ENCODE measurements at places on chromosomes 4 and X.

- no peak for DNase-seq
Measured at GRCh38 chr4:157293673-157294072, 73.1 kb downstream of the GRIA2 start.

- DNase-seq: no peak
Measured at GRCh38 chr4:68110441-68110840, 19.2 kb downstream of the TMPRSS11F start.

- peak; percentile 51 for DNase-seq
Measured at GRCh38 chrX:40154250-40154852, 56.6 kb upstream of the BCOR start.

GRCh38 chr4:26916195-26916594 lies 55.6 kb downstream of the STIM2 start:
- no peak for DNase-seq

GRCh38 chrX:40100537-40101429 lies 3.0 kb upstream of the BCOR start:
- DNase-seq: no peak

DNA sequence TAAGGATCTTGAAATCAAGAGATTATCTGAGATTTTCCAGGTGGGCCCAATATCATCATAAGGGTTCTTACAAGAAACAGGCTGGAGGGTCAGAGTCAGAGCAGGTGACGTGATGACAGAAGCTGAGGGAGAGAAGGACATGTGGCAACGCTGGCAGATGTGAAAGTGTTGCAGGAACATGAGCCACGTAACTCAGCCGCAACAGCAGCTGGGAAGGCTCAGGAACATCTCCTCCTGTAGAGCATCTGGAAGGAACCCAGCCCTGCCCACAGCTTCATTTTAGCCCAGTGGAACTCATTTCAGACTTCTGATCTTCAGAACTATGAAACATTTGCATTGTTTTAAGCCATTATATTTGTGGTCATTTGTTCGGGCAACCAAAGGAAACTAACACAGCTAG lies 156.3 kb upstream of the VEGFC start:
- DNase-seq: no peak

DNA sequence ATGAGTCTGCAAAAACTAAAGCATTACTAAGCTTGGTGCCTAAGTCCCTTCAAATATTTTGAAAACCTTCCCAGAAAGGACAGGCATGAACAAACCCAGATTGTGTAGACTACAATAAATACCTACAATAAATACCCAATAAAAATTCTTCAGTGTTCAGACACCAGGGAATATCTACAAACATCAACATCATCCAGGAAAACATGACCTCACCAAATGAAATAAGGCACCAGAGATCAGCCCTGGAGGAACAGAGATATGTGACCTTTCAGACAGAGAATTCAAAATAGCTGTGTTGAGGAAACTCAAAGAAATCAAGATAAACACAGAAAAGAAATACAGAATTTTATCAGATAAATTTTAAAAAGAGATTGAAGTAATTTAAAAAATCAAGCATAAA lies 57.8 kb upstream of the NLRP2B start:
- DNase-seq: no peak

DNA sequence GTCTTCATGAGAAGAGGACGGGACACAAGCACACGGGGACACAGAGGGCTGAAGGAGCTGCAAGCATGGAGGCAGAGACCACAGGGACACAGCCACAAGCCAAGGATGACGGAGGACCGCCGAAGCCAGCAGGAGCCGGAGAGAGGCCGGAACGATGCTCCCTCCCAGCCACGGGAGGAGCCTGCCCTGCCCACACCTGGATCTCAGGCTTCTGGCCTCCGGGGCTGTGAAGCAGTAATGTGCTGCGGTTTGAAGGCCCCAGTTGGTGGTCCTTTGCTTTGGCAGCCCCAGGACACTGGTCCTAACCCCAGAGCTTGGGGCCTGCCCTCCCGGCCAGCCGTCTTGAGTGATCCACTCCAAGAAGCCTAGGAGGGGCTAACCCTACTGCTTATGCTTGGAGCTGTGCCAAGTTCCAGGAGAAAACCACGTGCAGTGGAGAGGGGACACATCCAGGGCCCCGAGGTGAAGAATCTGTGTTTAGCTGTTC lies 85.9 kb downstream of the HMX1 start:
- DNase-seq: no peak

GRCh38 chrX:107324493-107325310 lies 118.3 kb downstream of the DNAAF6 start:
- no peak for DNase-seq

GRCh38 chr4:85423431-85423830 lies 51.5 kb upstream of the ARHGAP24 start:
- DNase-seq: no peak

DNA sequence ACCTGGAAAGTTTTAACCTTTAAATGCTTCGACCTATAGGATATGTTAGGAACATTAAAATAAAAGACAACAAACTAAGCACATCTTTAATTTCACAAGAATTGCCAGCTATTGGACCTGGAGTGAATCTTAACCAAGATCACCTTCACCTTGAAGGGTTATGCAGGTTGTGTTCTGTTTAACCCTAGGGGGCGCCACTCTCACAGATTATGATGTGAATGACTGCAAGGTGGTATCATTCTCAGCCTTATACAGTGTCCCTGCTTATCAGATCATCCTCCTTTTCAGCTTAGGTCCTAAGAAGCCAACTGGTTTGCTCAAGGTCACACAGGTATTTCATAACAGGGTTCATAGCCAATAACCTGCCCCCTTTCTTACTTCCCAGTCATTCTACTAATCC lies 23.5 kb downstream of the INTS6L start:
- DNase-seq: no peak

DNA sequence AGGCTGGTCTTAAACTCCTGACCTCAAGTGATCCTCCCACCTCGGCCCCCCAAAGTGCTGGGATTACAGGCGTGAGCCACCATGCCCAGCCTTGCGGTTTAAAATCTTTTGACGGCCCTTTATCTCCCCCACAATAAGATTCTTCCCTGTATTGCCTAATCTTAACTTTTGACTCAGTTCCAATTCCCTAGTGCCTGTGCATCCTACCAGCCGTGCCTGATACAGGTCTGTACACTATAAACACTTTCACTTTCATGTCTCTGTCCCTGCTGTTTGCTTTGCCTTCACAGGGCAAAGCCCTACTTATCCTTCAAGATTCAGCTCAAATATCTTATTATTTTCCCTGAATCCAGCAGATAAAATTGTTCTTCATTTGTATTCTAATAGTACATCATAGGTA lies 74.6 kb downstream of the WDR44 start:
- DNase-seq: no peak

DNA sequence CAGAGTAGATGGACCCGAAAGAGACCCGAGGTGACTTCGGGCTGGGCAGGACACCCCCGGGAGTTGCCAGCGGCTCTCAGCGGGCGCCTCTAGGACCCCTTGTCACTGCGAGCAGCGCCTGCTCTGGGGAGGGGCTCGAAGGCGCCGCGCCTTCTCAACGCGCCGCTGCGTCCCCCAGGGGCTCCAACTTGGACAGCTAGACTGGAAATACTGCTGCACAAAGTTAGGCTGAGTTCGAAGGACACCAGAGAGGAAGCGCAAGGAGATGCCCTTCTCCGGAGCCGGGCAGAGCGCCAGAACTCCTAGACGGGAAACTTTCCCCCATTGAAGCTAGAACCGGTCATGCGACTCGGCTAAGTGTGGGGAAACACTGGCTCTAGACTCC lies 493 bp upstream of the KCNIP4 start:
- DNase-seq: no peak

- DNase-seq: no peak
Measured at GRCh38 chrX:148567229-148567628, 66.8 kb downstream of the AFF2 start.

GRCh38 chrX:153878345-153878744 lies 7.6 kb downstream of the L1CAM start:
- no peak for DNase-seq

- DNase-seq: no peak
Measured at GRCh38 chrX:135408794-135409193, 12.9 kb upstream of the SMIM10L2A start.

- no peak for DNase-seq
Measured at GRCh38 chr4:152255437-152255836, 280.5 kb downstream of the FBXW7 start.

DNA sequence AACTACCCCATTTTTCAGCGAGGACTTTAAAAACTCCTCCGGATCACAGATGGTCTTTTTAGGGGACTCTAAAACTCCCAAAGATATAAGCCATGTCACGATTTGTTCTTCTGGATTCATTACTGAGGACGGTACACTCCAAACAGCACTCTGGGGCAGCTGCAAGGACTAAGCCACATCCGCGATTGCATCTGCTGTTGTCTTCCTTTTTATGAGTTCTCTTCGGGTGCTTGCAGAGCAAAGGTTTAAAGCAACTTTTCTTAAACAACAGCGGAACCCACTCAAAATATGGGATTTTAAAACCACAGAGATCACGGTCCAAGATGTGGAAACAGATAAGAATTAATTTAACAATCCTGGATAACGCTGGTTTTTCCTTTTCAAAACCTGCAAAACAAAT lies at the start of gene ARHGEF6:
Gene ARHGEF6, minus strand, starts transcription at position 170 of the 400 bp plus-strand sequence. Its CDS starts 50 bp downstream, at position 120.
- peak; percentile 75 for DNase-seq

- DNase-seq: no peak
Measured at GRCh38 chrX:2871831-2872230, 43.1 kb downstream of the GYG2 start.

GRCh38 chrX:147735364-147735763 lies 176.4 kb upstream of the FMR1 start:
- DNase-seq: no peak

GRCh38 chr4:17531538-17532285 lies 16.7 kb downstream of the CLRN2 start:
- peak; percentile 46 for DNase-seq

- no peak for DNase-seq
Measured at GRCh38 chr4:177376024-177376423, 66.2 kb downstream of the AGA start.

DNA sequence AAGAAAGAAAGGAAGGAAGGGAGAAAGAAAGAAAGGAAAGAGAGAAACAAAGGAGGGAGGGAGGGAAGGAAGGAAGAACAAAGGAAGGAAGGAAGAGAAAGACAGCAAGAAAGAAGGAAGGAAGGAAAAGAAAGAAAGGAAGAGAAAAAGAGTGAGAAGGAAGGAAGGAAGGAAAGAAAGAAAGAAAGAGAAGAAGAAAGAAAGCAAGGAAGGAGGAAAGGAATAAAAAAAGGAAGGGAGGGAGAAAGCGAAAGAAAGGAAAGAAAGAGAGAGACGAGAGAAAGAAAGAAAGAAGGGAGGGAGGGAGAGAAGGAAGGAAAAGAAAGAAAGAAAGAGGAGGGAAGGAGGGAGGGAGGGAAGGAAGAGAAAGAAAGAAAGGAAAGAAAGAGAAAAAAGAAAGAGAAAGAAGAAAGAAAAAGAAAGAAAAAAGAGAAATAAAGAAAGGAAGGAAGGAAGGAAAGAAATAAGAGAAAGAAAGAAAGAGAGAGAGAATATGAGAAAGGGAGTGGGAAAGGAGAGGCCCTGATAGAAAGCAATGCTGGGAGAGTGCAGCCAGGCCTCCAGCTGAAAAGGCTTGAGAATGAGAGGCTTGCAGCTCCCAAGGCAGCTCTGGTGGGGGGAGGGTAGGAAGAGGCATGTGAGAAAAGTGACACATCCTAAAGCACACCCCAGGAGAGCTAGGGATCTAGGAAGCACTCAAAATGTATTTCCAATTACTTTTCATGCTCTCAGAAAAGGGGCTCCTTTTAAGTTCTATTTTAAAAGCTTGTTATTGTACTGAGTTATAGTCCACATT lies 134.0 kb upstream of the ZIC3 start:
- no peak for DNase-seq

GRCh38 chr4:127145006-127145540 lies 487.7 kb upstream of the INTU start:
- DNase-seq: no peak

- DNase-seq: no peak
Measured at GRCh38 chr4:94419956-94420355, 31.8 kb upstream of the PDLIM5 start.

GRCh38 chr4:7357323-7357722 lies 77.4 kb downstream of the PSAPL1 start:
- DNase-seq: no peak

- no peak for DNase-seq
Measured at GRCh38 chr4:155208258-155209054, at the start of gene NPY2R. Gene NPY2R, plus strand, starts transcription at chr4:155208636. Its CDS starts 5,304 bp downstream, at chr4:155213940.

- DNase-seq: no peak
Measured at GRCh38 chr4:158316264-158316663, 106.0 kb downstream of the TMEM144 start.

DNA sequence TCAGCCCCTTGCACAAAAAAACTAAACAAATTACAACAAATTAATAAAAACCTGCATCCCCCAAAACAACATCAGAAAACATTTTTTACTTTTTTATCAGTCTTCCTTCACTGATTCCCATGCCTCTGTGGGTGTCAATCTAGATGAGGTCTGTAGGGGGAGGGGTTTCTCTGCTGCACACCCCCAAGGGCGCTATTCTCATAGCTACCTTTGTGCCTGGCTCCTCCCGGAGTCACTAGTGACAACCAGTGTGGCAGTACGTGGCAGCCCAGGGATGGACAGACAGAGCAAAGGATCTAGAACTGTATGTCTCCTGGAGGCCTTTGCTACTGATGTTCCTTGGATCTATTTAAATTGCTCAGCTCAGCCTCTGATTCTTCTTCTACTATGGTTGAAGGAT lies 228.1 kb upstream of the ANXA3 start:
- no peak for DNase-seq

- no peak for DNase-seq
Measured at GRCh38 chrX:39063702-39064101, 262.4 kb downstream of the MID1IP1 start.

DNA sequence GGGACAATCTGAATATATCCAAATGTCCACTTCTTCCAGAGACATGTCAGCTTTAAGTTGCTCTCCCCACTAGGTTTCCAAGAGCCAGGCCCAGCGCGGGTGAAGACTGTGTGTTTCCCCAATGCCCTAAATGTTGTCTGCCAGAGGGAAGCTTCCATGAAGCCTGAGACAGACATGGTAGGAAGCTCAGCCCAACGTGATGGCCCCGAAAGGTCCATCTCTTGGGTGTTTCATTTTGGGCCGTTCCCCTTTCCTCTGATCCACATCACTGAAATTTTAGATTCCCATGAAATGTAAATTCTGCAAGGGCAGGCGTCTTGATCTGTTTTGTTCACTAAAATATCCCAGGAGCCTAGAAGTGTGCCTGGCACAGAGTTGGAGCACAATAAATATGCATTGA lies 25.4 kb upstream of the PROM1 start:
- DNase-seq: no peak

DNA sequence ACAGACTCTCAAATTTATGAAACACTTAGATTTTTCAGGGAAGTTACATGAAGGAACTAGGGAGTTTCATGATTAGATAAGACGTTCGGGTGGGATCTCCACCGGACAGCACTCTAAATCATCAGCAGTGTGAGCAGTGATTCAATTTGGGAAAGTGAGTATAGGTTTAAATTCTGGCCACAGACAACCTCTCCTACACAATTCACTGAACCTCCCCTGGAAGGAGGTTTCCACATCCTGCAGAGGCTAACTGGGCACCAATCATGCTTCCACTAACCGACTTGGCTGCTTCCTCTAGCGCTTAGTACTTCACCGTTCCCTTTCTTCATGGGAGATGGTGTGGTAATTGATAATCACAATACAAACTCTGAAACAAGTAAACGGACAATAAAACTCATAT lies 5.6 kb downstream of the CXCL9 start:
- peak; percentile 24 for DNase-seq
